ENCODE measurements at places on chromosomes 2 and 18.

- DNase-seq: no peak
These were observed 6.5 kb upstream of the VPS54 start for GRCh38 chr2:64025741-64026140.

GRCh38 chr2:240403396-240404104 lies 31.9 kb upstream of the GPC1 start:
- no peak for DNase-seq

- no peak for DNase-seq
These were observed 12.5 kb downstream of the GRP start for GRCh38 chr18:59232309-59233016.

- no peak for DNase-seq
These were observed 395.4 kb upstream of the ATP5MC3 start for GRCh38 chr2:175576875-175577274.

DNA sequence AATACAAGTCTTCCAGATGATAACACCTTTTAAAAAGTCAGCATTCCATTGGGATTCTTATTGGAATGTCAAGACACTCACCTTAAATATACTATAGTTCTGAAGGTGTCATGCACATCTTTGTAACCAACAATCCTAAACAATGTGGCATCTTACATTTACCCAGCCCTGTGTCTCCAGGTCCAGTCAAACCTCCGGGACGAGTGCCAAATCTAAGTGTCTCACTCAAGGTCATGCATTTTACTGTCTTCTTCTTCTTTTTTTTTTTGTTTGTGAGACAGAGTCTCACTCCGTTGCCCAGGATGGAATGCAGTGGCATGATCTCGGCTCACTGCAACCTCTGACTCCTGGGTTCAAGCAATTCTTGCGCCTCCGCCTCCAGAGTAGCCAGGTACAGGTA lies 206.9 kb upstream of the FAM98A start:
- no peak for DNase-seq

DNA sequence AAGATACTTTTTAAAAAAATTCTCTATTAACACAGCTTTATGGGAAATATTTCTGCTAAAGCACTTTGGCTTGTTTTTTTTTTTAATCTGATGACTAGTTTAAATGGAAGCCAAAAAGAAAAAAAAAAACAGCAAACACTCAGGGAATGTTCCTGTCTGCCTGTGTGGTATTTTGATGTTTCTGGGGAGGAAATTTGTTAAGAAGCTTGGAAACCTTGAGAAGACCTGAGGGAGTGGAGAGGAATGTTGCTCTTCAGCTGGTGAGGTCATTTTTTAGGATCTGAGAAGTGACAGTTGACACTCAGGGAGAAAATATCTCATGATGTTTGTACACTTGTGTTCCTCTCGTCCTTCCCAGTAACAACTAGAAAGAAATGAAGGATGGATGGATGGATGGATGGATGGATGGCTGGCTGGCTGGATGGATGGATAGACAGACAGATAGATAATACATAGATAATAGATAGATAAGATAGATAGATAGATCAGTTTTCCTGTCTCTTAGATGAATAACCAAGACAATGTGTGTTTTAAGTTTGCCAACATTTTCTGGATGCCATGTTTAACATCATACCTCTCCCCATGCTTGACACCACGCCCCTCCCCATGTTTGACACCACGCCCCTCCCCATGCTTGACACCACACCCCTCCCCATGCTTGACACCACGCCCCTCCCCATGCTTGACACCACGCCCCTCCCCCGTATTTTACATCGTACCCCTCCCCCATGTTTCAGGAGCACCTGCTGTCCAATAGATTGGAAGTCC lies 84.8 kb downstream of the CTIF start:
- DNase-seq: peak; percentile 79

- no peak for DNase-seq
These were observed at the start of gene HOXD10 for GRCh38 chr2:176115883-176116813. Gene HOXD10, plus strand, starts transcription at chr2:176116778. Its CDS starts 56 bp downstream, at chr2:176116834.

DNA sequence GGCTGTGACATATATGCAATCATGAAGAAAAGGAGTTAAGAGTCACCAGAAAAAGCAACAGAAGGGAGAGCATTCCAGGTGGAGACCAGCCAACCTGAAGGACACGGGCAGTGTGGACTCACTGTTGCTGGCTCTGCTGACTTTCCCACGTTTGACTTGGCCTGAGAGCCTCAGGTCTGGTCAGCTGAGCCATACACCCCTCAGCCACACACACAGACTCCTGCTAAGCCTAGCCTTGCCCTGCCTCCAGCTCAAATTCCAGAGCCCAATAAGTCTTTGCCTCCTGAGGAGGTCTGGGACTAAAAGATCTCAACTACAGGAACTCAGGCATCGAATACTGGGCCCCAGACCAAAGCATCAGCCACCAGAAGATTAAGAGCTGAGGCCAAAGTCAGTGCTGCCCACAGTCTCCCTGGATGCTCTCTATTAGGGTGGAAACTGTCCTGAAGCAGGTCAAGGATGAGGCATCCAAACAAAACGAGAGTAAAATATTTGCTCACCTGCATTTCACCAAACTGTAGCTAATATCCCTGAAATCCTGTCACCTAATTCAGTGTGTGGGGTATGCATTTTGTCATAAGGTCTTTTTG lies 23.3 kb downstream of the CACNB4 start:
- no peak for DNase-seq

DNA sequence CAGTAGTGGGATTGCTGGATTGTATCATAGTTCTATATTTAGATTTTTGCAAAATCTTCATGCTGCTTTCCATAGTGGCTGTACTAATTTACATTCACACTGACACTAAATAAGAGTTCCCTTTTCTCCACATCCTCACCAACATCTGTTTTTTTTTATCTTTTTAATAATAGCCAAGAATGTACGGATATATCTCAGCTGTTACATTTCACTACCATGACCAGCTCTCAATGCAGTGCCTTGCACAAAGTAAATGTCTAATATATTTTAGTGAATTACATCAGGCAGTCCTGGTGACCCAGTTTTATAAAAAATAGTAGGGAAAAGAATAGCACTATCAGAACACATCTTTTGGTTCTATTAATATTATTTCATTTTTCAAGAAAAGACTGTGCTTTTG lies 161.8 kb downstream of the LNPK start:
- no peak for DNase-seq

DNA sequence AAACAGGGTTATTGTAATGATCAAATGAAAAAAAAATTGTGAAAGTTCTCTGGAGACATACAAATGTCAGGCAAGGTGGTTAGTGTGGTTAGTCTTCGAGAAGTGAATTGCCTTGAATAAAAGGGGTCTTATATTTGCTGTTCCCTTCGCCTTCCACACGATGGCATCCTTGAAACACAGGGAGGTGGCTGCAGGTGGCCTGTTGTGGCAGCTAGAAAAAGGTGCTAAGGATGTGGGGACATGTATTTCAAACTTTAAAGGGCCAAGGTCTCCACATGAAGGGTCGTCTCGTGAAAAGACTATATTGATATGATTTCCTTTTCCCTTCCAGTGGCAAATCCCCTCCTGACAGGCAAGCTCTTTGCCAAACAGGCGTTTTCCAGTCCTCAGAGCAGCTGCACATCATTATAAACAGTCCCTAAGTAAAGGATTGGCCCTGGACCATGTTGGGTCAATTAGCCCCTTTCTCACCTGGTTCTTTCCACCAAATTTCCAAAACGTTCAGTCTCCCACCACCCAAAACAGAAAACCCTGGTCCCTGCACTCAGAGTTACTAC lies 68.5 kb downstream of the COPS8 start:
- DNase-seq: peak; percentile 40

GRCh38 chr2:137123226-137123625 lies 357.9 kb downstream of the THSD7B start:
- DNase-seq: no peak

GRCh38 chr18:64165906-64166305 lies 17.0 kb upstream of the LINC00305 start:
- peak; percentile 23 for DNase-seq

DNA sequence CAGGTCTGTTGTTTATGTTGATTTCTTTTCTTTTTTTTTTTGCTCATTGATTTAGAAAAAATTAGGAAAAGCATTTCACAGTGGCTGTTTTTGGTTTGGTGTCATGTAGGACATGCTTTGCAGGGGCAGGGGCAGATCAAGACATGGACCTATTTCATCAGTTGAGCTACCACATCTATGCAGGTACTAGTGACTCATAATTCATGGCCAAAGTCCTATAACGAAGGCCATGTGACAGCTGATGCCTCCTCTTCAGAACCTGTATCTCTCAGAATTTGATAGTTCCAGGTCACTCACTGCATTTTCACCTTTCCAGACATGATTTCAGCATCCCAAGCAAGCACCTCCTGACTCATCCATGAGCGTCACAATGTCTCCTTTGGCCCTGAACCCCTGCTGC lies 195.8 kb downstream of the ALK start:
- no peak for DNase-seq

- no peak for DNase-seq
These were observed 190.4 kb downstream of the BABAM2 start for GRCh38 chr2:28080911-28081310.

DNA sequence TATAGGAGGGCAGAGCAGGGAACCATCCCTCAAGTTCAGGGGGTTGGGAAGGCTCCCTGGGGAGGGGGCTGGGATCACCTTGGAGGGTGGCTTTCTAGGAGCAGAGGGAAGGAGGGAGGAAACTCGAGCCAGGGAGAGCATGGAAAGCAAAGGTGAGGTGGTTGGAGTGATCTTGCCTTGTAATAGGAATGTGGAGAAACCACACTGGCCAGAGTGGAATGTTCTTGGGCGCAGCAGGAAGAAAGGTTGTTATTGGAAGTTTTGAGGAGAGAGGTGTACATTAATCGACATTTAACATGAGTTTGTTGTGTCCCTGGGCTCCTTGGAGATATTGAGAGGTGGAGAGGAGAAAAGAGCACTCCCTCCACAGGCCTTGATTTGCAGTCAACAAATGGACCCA lies 272.2 kb downstream of the PRKCE start:
- DNase-seq: no peak

DNA sequence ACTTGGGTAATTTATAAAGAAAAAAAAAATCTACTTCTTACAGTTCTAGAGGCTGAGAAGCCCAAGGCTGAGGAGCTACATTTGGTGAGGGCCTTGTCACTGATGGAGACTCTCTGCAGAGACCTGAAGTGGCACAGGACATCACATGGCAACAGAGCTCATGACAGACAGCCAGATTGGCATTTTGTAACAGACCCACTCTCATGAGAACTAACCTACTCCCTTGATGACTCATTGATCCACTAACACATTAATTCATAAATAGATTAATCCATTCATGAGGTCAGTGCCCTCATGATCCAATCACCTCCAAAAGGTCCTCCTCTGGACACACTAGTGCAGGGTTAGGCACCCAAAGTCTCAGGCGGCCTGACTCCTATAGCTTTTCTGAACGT lies 318.4 kb downstream of the GULP1 start:
- peak; percentile 17 for DNase-seq

DNA sequence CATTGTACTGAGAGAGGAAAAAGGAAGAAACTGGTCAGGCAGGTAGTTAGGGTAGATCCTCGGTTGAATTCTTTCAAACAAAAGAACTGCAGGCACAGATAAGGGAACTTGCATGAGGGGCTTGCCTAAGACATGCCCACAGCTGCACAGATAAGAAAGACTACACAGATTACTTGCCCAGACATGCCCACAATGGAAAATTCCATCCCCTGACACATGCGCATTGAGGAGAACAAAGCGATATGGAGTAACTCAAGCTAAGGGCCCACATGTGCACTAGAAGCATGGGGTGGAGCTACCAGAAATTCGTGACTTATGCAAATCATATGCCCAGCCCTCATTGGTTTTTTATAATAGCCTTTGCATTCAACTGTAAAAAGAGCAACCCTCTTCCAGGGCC lies 181.3 kb upstream of the ZNF521 start:
- DNase-seq: peak; percentile 14

DNA sequence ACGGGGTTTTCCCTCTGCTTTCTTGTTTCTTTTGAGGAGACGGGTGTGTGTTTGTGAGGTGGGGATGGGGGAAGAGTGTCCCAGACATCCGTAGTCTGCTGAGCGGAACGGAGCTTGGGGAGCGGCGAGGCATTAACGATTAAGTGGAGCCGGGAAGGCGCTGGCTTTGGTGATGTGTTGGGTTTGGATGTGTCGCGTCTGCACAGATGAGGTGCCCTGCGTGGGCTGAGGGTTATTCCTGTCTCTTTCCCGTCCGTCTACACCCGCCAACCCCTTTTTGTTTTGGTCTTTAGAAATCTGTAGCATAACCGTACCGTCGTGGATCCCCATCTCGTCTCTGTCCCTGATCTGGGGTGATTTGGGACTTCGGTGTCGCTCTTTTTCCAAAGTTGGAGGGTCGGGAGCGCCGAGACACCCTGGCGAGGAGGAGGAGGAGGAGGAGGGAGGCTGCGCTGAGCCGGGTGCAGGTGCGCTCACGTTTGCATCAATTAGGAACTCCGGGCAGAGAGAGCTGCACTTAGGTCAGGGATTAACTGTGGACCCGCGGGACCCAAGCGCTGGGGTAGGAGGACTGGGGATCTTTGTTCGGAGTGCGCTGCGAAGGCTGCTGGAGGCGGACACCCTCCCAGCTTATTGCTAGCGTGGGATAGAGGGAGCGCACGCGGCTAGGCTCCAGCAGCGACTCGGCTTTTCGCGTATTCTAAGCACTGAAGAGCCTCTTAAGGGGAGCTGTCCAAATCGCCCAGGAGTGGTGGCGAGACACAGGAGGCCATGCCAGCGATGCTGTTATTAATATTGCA lies 720.3 kb downstream of the DPP10 start:
- no peak for DNase-seq

DNA sequence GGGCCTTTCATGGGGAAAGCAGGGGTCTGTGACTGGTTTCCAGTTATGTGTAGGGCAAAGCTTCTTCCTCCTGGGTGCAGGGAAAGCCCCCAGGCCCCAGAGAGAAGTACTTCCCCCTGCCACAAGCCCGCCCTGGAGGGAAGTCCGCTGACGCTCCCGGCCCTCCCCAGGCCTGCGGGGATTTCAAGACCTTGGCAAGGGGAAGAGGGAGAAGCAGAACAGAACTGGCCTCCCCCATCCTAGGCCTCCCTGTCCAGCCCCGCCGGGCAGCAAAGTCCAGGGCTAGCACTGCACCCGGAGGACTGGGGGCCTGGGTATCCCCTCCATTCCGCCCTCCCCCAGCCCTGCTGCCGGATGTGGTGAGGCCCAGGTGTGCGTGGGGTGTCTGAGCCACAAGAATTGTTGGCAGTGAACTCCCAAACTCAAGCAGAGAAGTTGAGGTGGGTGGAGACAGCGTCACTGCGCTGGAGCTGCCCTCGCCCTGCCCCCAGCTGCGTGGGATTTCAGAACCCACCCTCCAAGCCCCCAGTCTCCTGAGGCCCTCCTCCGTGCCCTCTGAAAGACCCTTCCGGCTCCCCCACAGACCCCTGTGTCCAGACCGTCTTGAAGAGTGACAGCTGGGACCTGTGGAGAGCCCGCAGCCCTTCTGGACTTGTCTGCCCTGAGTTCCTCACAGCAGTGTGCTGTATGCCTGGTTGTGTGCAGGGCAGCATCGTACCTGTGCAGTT lies 1.1 kb upstream of the DUSP2 start:
- peak; percentile 52 for DNase-seq

DNA sequence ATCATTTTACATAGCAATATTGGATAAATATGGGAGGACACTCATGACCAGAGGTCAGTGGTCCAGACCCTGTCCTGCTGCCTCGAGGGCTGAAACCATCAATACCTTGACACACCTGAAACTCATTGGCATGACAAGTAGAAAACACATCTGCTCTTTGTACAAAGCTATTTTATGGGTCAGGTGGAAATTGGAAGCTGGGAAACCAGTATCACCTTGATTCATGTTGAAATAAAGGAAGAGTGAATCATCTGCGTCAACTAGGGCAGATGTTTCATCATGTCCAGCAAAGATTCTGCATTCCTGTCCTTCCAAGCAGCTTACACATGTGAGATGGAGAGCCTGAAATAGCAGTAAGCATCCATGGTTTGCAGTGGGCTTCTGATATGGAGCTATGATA lies 80.0 kb upstream of the ERBB4 start:
- DNase-seq: peak; percentile 99

GRCh38 chr2:178315488-178315948 lies 121.2 kb downstream of the OSBPL6 start:
- no peak for DNase-seq
